Activated CD8-positive, alpha-beta memory T cell treated with anti-CD3 and anti-CD28 coated beads, Interleukin-2, amount 50 U/mL, for 48 hours (primary cell): ENCODE measurements at places on chromosomes 13 and 19.

DNA sequence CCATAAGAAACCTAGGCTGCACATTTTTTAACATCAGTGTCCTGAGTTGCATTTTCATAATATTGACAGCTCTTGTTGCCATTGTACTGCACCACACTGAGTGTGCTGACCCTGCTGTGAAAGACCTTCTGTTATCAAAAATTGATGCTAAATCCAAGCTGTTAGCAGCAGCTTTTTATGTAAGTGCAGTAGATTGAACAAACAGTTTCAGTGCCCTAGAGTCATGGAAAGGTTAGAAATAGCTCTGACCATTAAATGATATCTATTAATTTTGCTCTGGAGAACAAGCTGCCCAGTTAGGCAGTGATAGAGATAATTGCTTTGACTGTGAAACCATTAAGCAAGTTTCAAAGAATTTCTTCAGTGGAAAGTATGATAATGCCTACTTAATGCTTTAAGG is 1289.2 kb upstream of the PCDH20 start:
- DNase-seq, result no peak

DNA sequence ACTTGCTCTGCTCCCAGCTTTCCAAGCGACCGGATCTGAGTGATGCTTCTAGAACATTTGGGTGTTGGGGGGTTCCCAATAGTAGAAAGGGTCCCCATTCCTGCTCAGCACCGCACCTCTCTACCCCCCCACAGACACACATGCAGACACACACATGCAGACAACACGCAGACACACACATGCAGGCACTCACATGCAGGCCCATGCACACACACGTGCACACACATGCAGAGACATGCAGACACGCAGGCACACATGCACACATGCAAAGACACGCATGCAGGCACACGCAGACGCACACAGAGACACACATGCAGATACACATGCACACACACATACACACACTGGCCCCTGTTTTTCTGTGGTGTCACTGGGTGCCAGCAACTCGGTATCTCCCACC is 23.8 kb downstream of the ONECUT3 start:
- DNase-seq, result no peak

GRCh38 chr13:111115965-111116521 is 933 bp downstream of the ARHGEF7 start:
- DNase-seq, result no peak

DNA sequence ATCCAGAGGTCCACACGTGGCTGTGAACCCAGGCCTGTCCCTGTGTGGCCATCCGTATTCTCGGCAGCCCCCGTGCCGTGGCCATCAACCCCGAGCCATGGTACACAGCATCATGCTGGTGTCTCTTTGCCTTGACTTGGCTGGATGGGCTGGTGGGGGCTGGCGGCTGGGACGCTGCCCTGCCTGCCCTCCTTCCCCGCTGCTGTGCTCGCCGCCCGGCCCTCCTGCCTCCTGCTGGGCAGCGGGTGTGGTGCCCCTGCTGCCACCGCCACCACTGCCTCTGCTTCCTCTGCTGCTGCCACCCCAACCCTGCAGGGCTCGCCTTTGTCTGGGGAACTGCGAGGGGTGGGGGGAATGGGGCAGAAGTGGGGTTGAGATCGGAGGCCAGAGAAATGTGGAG is 19.7 kb upstream of the EHD2 start:
- no peak for DNase-seq

DNA sequence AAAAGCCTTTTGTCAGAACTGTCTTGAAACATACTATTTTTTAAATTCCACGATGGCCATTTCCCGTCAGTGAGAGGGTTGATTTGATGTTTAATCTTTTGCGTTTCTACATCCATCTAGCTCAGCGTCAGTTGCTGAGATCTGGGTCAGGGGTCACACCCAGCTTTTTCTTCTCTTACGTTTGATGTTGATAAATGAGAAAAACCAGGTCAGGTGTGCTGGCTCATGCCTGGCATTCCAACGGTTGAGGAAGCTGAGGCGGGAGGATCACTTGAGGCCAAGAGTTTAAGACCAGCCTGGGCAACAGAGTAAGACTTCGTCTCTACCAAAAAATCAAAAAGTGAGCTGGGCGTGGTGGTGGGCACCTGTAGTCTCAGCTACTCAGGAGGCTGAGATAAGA is 168.9 kb downstream of the PTPRS start:
- DNase-seq, result no peak

DNA sequence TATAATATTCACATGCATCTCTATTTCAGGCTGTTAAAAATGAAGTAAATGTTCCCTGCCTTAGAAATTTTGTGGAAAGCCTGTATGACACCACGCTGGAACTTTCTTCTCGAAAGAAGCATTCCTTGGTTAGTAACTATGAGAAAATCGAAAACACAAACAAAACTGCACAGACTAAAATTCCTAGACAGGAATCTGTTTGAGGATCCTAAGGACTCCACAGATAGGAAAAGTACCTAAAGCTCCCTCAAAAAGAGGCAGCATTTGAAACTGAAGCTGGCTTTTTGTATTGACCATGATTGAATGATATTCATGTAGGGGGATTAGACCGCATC is 103.4 kb downstream of the FRY start:
- DNase-seq, result no peak

- no peak for DNase-seq
Observed at GRCh38 chr19:28899703-28900102, 313.2 kb downstream of the UQCRFS1 start.

DNA sequence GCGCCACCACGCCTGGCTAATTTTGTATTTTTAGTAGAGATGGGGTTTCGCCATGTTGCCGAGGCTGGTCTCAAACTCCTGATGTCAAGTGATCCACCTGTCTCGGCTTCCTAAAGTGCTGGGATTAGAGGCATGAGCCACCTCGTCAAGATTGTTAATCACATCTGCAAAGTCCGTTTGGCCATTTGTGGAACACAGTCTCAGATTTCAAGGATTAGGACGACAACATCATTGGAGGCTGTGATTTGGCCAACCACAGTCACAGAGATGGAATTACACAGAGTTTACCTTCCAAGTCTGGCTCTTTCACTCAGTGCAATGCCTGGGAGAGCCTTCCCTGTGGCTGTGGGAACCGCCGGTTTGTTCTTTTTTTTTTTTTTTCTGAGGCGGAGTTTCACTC is 17.8 kb downstream of the SULT2B1 start:
- no peak for DNase-seq

GRCh38 chr19:400976-401865 is 7.7 kb downstream of the C2CD4C start:
- no peak for DNase-seq

DNA sequence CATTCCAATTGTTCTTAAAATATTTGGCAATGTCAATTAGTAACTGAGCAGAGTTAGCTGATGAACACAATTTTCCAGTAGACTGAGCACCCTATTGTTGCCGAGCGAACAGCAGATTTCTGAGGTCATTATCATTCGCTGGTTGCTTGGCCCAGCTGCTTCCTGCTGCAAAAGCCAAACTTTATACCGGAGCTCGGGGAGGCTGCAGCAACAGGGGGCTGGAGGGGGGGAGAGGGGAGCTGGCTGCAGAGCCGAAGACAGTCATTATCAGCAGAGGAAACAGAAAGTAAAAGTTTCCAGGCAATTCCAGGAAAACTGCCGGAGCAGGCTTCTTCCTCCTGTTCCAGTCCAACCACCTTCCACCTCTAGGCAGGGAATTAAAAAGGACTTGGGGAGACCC is 77.9 kb downstream of the ZNF536 start:
- no peak for DNase-seq

GRCh38 chr13:98141509-98142379 is 1.1 kb upstream of the FARP1 start:
- peak; percentile 52 for DNase-seq

- DNase-seq, result no peak
Observed at GRCh38 chr19:45782820-45783785, 813 bp upstream of the DMPK start.

DNA sequence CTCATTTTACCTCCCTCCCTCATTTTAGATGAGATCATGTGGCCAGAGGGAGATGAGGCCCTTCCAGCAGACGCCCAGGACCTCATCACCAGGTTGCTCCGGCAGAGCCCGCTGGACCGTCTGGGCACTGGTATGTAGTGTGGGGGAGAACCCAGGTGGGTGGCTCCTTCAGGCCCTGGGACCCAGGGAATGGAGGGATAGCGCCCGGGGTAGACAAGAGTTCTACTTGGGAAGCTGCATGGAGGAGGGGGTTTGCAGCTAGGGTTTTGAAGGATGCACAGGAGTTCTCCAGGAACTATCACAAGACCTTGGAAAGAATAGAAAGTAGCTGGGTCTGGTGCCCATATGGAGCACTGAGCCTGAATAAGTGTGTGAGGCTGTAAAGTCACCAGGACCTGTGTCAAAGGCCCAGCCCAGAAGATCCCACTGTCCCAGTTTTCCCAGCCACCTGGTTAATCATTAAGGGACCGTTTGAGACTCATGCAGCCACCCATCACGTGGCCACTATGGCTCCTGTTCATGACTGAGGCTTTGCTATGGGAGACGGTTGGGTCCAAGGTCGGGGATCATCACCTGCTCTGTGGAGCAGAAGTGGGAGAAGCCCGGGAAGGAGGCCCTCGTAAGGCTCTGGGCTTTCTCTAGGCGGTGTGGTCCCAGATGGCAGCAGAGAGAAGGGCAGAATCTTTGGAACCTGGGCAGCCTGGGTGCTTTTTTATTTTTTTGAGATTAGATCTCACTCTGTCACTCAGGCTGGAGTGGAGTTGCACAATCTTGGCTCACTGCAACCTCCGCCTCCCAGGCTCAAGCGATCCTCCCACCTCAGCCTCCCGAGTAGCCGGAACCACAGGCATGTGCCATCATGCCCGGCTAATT is 17.0 kb upstream of the PIK3R2 start:
- no peak for DNase-seq

GRCh38 chr13:101916775-101917474 is 464.4 kb downstream of the ITGBL1 start:
- DNase-seq, result no peak

- DNase-seq, result no peak
Observed at GRCh38 chr13:33186861-33187291, 98.7 kb downstream of the STARD13 start.

GRCh38 chr19:4067396-4068046 is 822 bp upstream of the ZBTB7A start:
- no peak for DNase-seq

DNA sequence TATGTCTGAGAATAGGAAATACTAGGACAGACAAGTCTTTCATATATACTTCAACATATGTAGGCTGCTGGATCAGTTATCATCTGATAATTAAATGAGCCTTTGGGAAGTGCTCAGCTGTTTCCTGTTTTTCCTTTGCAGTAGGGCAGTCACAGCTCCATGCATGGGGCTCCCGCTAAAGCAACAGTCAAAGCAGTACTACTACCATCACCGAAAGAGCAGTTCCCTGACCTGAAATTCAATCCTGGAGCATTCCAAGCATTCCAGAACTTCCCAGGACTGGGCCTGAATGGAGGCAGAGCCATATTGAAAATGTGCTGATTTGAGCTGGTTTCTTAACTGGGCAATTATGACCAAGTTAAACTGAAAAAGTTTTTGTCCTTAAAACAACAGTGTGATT is 20.5 kb downstream of the MICU2 start:
- DNase-seq, result no peak

- DNase-seq, result no peak
Observed at GRCh38 chr13:95573221-95573620, 20.7 kb downstream of the CLDN10 start.

GRCh38 chr13:47519626-47520025 is 481.4 kb downstream of the SUCLA2 start:
- no peak for DNase-seq

DNA sequence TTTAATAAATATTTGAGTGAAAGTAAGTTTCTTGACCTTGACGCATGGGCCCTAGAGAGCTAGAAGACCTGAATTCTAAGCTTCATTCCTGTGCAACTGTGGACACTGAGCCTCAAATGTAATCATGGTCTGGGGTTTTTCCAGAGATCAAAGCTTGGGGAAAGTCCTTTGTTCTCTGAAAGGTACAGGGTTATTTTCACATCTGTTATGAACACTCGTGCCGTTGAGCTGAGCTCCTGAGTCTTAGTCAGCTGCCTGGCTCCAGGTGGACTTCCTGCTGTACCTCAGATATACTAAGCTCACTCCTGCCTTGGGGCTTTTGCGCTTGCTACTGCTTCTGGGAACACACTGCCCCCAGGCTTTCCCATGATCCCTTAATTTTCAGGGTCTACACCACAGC is 7.5 kb upstream of the ZBTB32 start:
- peak; percentile 53 for DNase-seq

DNA sequence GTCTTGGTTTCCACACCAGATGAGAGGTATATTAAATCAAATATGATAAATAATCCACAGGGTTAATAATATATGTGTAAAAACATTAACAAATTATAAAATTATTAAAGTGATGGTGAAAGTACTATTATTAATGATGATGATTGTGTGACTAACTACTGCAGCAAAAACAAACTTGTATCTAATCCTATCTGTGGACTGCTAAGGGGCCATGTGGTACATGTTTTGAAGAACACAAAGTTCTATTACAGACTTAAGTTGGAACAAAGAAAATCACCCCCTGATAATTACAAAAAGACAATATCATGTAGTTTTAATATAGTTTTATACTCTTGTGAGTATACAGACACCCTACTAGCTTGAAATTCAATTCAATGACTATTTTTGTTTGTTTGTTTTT is 504.2 kb upstream of the NBEA start:
- DNase-seq, result no peak

GRCh38 chr13:43776006-43776405 is 10.8 kb downstream of the ENOX1 start:
- DNase-seq, result no peak

DNA sequence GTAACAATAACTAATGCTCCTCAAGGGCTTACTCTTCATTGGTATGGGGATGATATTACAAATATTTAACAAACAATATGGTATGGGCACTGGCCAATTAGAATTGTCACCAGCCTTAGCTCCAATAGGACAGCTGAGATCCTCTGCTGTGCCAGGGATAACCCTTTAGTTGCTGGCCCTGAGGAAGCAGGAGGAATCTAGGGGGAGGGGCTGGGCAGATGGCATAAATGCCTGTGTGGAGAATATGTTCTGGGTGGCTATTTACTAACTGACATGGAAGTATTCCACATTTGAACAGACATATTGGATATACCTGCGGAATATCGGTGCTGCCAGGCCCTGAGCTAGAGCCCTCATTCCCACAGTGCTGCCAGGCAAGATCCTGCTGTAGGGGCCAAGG is 16.6 kb upstream of the LRCH1 start:
- DNase-seq, result no peak

GRCh38 chr13:113771709-113772331 is 12.8 kb downstream of the TMEM255B start:
- no peak for DNase-seq

GRCh38 chr13:76730220-76730619 is 156.0 kb downstream of the KCTD12 start:
- DNase-seq, result no peak

GRCh38 chr13:95745289-95745688 is 68.3 kb downstream of the DNAJC3 start:
- DNase-seq, result no peak

GRCh38 chr13:102584434-102584833 is 12.4 kb upstream of the TPP2 start:
- DNase-seq, result no peak

GRCh38 chr19:13040232-13040947 is 45.1 kb downstream of the NFIX start:
- DNase-seq, result no peak
